ENCODE measurements at places on chromosomes 1 and 21.
A peak's percentile ranks its signal among the peaks of the same experiment; 100 is the strongest.

DNA sequence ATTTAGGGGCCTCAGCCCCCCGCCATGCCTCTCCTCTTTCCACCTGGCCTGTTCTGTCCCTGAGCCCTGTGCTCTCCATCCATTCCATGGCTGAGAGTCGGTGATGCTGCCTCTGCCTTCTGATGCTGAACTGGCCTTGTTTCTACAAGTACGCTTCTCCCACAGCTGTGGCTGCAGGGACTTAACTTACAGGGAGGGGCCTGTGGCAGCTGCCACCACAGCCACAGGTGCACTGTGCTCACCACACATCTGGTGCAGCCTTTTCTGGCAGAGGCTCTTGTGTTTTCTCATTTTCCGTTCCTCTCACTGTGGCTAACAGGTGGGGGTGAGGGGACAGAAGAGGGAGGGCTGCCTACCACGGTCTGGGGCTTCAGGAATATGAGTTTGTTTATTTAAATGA, 4.2 kb downstream of the FMO1 start:
- DNase-seq: no peak

DNA sequence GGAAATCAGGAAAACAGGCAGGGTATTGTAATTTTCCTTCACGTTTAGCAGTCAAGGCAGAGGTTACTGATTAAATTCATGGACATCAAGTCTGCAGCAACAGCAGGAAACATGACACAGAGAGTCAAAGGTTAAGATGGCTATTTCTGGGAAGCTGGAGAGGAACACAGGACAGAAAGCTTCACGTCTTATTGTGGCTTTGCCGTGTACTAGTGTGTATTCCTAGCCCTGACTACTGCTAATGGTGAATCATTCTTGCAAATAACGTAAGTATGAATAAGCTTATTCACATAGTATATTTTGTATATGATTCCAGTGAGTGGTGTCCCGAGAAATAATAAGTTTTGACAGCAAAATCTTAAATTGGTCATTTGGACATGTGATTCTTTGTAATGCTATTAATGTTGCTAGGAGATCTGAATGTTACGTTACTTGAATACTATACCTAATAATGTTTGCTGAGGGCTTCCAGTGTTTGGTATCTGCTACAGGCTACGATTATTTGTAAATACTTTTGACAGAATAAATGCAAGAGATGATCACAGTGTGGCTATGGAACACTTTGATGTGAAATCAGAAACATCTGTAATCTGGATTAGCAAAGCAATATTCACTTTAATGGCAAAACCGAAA, 77.4 kb downstream of the DISP1 start:
- no peak for DNase-seq

- DNase-seq: no peak
Measured at GRCh38 chr1:235017719-235018118, 110.9 kb downstream of the TOMM20 start.

- DNase-seq: no peak
Measured at GRCh38 chr1:151968058-151968457, 25.6 kb downstream of the S100A10 start.

- peak; percentile 3 for DNase-seq
Measured at GRCh38 chr21:40846103-40846502, 855 bp downstream of the DSCAM start.

DNA sequence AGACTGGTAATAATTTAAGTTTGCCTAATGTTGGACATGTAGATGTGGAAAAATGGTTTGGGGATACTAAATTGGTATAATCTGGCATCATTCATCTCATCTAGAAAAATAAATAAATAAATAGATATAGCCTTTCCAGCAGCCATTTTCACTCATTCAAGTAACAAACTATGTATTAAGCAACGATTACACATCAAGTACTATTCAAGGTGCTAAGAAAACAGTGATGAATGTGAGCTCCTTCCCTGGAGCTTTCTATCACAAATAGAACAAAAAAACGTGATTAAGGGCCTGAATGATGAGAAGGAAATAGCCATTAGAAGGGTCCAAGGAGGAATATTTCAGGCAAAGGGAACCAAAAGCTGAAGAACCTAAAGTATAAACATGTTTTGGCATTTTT, 37.1 kb downstream of the STIL start:
- no peak for DNase-seq

DNA sequence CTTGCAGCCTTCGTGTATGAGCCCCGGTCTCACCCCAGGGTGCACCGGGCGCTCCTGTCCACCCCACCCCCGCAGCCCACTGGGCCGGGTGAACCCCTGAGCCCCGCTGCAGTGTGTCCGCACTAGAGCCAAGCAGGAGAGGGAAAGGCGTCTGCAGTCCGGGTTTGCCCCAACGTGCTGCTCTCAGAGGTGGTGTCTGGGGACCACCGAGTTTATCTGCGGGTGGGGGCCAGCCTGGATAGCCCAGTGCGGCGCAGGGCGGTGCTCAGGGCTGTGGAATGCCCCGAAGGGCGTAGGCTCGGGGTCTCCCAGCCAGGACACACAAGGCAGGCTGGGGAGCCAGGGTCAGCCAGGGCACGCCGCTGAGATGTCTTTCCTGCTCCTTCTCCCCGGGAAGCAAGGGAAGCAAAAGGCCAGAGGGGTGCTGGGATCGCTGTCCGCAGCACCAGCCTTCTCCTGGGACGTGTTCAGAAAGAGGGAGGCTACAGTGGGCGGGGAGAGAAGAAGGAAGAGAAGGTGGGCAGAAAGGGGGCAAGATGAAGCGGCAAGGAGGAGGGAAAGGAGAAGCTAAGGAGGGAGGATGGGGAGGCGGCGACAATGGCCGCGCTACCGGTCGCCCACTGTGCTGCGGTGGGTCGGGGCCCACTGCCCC, 56.6 kb downstream of the MAB21L3 start:
- no peak for DNase-seq

GRCh38 chr1:69898403-69898947, 306.9 kb downstream of the LRRC40 start:
- DNase-seq: no peak
